Astrocyte of the cerebellum (primary cell): ENCODE measurements at places on chromosomes 12 and 14.

DNA sequence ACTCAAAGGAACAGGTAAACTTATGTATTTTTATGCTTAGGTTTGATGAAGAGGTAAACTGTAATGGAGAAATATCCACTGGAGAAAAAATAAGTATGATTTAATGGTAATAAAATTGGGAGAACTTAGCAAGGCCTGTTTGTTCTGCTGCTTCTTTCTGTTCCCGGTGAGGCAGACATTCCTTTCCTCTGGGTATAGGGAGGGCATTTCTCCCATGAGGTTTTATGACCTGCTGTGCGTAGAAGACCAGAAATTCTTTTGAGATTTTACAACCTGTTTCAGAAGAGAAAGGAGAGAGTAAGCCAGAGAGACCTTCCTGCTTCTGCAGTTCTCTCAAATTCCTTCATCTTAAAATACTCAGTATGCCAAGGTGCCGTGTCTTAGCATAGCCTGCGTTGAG is 139.4 kb upstream of the RMST start:
- no peak for DNase-seq

DNA sequence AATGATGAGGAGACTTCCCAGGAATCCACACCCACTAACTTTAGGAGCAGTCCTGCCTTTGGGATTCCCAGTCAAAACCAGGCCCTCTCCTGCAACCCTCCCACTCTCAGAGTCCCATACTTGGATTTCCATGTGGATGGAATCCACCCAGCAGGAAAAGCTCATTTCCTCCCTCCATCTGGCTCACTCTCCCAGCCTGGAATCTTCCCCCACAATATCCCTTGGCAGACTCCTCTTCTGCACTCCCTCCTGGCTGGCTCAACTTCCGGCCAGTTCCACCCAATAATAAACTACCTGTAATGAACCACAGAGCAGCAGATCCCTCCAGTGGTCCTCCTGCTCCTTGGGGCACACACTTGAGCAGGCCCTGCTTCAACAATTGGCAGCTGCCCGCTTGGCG is 102.8 kb upstream of the EGLN3 start:
- no peak for DNase-seq

DNA sequence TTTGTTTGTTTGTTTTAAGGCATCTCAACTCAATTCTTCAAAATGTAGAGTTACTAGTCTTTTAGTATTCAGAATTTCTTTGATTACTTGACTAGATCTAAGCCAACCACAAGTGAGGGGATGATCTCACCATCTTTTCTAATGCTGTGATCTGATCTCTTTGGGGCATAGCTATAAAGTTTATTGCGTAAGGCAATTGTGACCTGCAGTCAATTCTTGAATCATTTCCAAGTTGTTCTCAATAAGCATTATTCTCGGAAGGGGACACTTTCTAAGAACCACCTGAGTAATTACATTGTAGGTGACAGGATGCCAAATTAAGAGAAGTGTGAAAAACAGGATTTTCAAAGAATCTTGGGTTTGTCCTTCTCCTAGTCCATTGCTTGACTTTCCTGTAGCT is 13.1 kb downstream of the DACT1 start:
- no peak for DNase-seq

GRCh38 chr12:113512568-113512967 is 40.9 kb upstream of the LHX5 start:
- no peak for DNase-seq

DNA sequence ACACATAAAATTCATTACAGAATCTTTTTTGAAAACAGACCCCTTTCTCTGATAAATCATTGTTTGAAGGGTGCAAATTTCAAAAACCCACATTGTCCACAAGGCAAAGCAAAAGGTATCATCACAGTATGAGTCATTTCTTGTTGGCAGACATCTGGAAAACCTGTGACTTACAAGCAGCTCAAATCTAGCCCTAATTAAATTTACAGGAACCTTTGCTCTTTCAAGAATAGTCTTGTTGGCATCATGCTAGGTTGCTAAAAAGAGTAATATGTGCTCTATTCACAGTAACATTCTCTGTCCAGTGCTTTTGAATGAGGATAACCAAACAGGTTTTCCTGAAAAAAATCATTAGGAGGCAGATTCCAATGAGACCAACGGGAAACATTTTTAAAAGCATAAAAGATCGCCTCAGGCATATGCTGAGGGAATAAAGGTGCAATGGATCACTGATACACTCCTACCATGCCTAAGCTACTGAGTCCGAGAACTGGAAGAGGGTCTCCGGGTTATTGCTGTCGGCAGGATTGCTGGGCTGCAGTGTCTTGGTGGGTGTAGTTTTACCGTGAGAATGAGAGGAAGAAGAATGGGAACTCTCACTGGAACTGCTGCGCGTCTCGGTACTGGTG is 55.5 kb upstream of the TTC7B start:
- peak; percentile 26 for DNase-seq

- DNase-seq: no peak
These were observed 118.4 kb upstream of the EVL start for GRCh38 chr14:99946652-99947489.

DNA sequence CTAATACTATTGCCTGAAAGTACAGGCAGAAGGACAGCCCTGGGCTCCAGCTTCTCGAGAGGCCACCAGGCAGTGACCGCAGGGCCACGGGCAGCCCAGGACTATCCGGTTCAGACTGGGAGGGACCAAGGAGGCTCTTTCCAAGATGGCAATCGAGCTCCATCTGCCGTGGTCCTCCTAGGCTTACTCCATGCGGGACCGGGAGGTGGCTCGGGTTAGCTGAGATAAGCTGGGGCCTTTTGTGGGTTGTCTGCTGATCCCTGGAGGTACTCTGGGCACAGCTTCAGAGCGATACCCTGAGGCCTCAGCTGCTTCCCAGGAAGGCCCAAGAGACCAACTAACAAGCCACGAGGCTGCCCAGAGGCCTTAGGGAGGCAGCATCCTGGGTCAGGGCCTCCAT is 33.1 kb downstream of the SNRNP35 start:
- DNase-seq: no peak

DNA sequence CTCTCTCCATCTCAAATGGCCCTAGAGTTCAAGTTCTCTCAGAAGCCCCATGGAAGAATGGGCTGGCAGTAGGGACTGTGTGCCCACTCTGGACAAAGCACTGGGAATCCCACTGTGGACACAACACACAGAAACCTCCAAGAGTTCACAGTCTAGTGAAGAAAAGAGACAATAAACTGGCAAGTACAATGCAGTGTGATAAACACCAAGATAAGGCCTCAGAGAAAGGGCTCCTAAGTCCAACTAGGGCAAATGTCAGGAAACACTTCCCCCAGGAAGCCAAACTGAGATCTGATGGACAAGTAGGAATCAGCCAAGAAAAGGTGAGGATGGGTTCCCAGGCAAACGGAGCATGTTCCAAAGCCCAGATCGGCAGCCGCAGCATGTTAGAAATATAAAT is 5.4 kb downstream of the VSIG10 start:
- no peak for DNase-seq

DNA sequence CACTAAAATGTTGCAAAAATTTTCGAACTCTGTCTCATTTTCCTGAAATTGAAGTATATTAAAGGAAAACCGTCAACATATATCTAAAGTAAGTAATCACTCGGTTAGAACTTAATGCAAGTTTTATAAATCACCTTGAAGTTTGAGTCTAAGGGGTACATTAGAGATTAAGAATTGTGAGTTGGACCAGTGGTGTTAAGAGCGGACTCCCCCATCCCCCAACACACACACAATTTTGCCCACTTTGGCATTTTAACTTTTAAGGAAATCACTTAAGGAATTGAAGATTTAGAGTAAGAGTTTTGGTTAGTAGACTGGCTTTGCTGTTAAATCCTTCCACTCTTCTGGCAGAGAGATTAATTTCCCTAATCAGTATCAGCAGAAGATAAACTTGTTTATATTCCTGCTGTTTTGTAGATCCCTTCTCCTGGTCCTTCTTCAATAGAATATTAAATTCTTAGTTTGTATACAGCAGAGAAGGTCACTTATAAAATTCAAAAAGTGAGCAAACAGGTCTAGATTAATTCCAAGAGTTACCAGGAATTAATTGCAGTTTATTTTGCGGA is 1.5 kb downstream of the HIF1A start:
- DNase-seq: no peak

DNA sequence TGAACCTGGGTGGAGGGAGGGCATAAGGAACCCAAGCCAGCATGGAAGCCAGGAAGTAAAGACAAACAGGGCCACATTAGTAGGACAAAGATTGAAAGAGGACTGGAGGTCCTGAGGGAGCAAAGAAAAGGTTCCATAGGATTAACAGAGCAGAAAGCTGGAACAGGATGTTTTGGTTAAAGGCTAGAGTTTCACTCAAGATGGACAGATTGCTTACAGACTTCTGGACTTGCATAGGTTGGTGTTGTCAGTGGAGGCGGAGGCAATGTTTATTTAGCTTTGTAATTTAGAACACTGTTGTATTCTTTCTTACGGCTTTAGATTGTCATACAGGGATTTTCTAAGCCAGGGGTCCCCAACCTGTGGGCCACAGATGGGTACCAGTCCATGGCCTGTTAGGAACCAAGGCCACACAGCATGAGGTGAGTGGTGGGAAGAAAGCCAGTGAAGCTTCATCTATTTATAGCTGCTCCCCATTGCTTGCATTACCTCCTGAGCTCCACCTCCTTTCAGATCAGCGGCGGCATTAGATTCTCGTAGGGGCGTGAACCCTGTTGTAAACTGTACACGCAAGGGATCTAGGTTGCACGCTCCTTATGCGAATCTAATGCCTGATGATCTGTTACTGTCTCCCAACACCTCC is 31.3 kb downstream of the ZNF664 start:
- DNase-seq: no peak

- DNase-seq: no peak
These were observed 282.3 kb upstream of the DIO2 start for GRCh38 chr14:80493620-80494019.

- DNase-seq: no peak
These were observed 109.3 kb upstream of the TRHDE start for GRCh38 chr12:72162875-72163274.

DNA sequence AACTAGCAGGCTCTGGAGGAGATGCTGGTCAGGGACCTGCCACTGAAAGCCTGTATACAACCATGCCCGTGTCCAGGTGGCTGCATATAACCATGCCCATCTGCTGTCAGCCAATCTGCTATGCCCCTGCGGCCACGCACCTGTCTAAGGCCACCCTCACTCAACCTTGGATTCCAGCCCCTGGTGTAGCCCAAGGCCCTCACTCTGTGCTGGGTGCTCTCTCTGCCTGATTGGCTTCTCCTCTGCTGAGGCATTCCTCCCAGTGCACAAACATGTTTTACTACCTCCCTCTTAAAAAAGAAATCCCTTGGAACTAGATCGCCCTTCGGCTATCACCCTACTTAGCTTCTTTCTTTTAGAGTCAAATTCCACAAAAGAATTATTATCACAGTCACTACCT is 45.5 kb downstream of the ZFP36L1 start:
- DNase-seq: no peak

GRCh38 chr14:21557084-21557901 is 22.6 kb downstream of the OR10G3 start:
- peak; percentile 88 for DNase-seq

DNA sequence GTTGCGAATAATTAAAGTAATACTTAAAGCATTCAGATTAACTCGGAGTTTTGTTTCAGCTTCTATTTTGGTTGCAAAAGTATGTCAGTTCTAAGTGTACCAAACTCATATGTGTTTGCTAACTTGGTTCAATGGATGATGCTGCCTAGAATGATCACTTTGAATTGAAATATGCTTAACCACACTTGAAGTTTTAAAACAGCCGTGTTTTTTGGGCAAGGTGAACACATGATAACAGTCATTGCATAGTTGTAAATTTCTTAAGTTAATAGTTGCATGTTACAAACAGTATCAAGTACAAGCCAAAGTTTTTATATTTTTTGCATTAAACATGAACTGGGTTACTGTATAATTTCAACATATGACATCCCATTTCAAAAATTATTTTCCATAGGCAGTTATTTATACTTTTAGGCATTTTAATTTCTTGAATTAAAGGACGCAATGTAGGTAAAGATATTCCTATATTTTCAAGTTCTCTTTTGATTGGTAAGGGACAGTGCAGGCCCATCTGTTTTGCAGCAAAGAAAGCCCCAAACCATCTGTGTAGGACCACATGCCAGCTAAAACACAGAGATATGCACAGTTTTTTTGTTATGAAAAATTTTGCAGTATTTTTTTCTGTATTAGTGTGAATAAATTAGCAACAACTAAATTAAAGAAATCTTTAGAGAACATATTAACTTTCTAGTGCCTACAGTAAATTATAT is 575.5 kb downstream of the PRKD1 start:
- DNase-seq: no peak

GRCh38 chr14:54747616-54748015 is 155.0 kb downstream of the GCH1 start:
- no peak for DNase-seq

- no peak for DNase-seq
These were observed 28.4 kb downstream of the DGLUCY start for GRCh38 chr14:91142214-91142668.

- no peak for DNase-seq
These were observed 74.9 kb upstream of the SLCO1C1 start for GRCh38 chr12:20620261-20620660.

- no peak for DNase-seq
These were observed 14.1 kb downstream of the CMAS start for GRCh38 chr12:22059976-22060647.

DNA sequence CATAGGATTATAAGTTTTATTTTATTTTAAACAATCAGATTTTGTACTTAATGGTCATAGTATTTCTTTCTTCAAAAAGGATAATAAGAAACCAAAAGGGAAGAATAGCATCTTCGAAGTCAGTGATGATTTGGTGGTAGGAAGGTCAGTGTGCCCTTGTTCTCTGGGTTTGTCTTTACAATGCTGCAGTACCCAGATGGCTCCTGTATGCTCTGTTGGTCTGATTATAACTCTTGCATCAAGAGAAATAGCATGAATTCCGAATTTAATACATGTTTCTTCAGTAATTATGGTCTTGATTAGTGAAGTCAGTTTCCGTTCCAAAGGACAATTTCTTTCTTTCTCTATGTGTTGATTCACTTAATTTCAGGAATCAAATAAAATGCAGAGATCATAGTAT is 180.2 kb downstream of the TMTC2 start:
- DNase-seq: no peak

DNA sequence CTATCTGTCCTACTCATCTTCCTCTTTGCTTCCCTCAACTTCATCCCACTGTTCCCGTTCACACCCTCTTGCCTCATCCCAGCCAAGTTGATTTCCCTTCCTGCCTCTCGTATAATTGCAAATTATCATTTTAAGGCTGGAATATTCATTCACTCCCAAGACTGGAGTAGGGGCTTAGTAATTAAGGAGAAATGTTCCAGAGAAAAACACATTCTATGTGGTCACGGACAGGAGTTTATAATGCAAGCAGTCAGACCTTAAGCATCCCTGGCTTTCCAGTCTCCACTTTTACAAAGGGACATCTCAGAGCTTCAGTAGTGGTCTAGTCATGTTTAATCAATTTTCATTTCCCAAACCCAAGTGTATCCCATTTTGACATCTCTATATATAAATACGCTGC is 54.9 kb downstream of the TMEM132D start:
- peak; percentile 44 for DNase-seq
